ENCODE measurements at places on chromosomes 6 and 20. TPM values are rescaled to one million over a fixed set of nuclear protein-coding genes. Genes with fewer than 3 reads are reported as not detected.

Gene PAK5
- 36.1 TPM for total RNA-seq

Gene MYH7B
- under 0.01 TPM for total RNA-seq

Gene GPSM3
- total RNA-seq: 0.49 TPM

Gene SLC17A3
- total RNA-seq: not detected

Gene FERMT1
- total RNA-seq: 1.5 TPM

Gene TAAR9
- 0.25 TPM for total RNA-seq

Gene DPPA5
- not detected for total RNA-seq

Gene DLL1
- 9.1 TPM for total RNA-seq

Gene C6orf58
- total RNA-seq: 0.25 TPM

Gene RAET1G
- total RNA-seq: 0.25 TPM

Gene WFDC5
- not detected for total RNA-seq

Gene DUSP22
- 17.5 TPM for total RNA-seq

Gene KAT14
- 21.1 TPM for total RNA-seq

Gene ZNF334
- total RNA-seq: 17.5 TPM

Gene RTEL1
- total RNA-seq: 10.6 TPM

Gene GGT7
- total RNA-seq: 20.2 TPM

Gene CPNE5
- total RNA-seq: 12.3 TPM

Gene OXT
- not detected for total RNA-seq

Gene BMP6
- 3.4 TPM for total RNA-seq

Gene ZSCAN9
- 30.5 TPM for total RNA-seq

Gene C4B
- total RNA-seq: 14.5 TPM

Gene TAGAP
- 0.49 TPM for total RNA-seq

Gene TRIM38
- total RNA-seq: 0.49 TPM

Gene PTGIS
- 4.9 TPM for total RNA-seq

Gene MRPL2
- total RNA-seq: 8.4 TPM

Gene B3GALT4
- 4.2 TPM for total RNA-seq

Gene PRKN
- 6.1 TPM for total RNA-seq

Gene MAFB
- 11.1 TPM for total RNA-seq

Gene SNAP91
- total RNA-seq: 86.1 TPM

Gene GCM1
- not detected for total RNA-seq

Gene TMC2
- total RNA-seq: 3.4 TPM

Gene ULBP3
- total RNA-seq: 8.4 TPM

Gene OPN5
- not detected for total RNA-seq

Gene PHACTR1
- total RNA-seq: 45.5 TPM

Gene TMEM244
- 1.2 TPM for total RNA-seq
